HTR-8/SVneo (cell line): ENCODE measurements at places on chromosomes 12 and 14.
A peak's percentile ranks its signal among the peaks of the same experiment; 100 is the strongest.

DNA sequence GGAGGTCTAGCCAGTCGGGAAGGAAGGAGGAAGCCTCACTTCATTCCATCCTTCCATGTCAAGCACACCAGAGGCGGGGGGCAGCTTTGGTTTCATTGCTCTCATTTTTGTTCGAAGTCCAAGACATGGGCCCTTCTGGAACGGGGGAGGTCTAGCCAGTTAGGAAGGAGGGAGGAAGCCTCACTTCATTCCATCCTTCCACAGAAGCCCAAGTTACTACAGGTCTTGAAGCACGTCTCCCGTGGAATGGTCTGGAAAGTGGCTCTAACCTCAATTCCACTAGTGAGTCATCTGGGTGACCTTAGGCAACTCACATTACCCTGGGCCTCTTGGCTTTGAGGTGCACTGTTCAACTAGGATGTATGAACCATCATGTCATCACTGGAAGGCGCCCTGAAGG is 156.3 kb downstream of the NTF3 start:
- DNase-seq: no peak

GRCh38 chr14:72545411-72546311 is 348.2 kb downstream of the DPF3 start:
- DNase-seq: no peak

- no peak for DNase-seq
Observed at GRCh38 chr14:89841851-89842250, 112.7 kb downstream of the EFCAB11 start.

DNA sequence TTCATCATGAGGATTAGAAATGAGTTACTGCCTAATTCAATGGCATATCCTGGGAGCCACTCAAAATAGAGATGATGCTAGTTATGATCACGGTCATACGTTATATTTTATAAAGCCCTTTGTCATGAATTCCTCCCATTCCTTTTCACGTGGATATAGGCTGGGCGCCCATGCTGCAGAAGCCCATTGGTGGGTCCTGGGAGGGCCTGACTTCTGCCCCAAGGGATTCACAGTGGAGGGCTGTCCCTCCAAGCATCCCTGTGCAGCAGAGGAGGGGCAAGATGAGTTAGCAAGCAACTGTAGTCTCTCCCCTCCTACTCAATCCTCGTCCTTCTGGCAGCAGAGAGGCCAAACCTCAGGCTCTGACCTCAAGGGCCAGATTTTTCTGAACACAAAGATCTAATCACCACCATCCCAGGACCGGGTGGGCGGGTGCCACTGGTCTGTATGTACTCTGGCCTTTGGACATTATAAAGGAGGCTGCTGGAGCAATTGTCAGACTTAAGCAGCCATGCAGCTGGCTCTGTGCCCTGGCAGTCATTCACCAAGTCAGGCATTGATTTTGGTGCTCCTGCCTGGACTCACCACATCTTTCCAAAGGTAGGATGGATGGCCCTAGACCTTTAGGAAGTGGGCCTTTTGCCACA is 8.6 kb downstream of the GLTP start:
- DNase-seq: no peak

GRCh38 chr14:21455592-21455911 is 371 bp downstream of the CHD8 start:
- DNase-seq: no peak

DNA sequence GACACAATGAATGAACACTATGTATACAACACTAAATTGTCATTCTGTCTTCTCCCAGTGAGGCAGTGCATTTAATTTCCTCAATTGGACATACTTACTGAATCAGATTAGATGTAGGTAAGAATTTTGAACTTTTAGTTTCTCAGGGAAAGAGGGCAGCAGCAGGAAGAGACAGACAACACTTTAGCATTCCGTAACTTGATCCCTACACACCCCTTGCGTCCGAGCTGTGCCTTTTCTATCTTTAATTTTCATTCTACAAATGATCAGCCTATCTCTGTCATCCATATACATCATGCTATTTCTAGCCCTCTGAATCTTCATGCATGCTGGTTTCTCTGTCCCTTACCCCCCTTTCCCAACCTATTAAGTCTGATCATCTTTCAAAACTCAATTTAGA is 358.0 kb upstream of the RPL10L start:
- no peak for DNase-seq

GRCh38 chr12:124036657-124037109 is 63.7 kb downstream of the ZNF664 start:
- DNase-seq: peak; percentile 44

DNA sequence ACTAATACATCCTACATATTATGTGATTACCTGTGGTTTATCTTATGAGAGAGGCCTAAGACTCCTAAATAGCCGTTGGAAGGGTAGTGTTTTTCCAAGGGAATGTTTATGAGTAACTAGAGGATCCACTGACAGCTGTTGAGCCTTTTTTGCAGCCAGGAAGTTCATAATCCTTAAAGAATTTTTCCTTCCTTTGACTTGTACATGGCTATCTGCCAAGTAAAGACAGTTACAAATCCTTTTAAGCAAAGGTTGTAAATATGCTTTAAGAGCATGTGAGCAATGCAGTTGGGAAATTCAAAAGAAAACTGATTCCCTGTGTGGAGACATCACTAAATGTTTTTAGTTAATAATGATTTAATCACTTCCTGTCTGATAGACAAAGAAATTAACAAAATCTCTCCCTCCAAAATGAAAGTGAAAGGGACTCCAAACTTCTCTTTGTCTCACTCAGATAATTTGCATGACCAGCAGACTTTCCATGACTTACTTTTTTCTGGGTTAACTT is 333.8 kb downstream of the PDZRN4 start:
- DNase-seq: peak; percentile 43

GRCh38 chr12:120247621-120248030 is 17.9 kb downstream of the PXN start:
- no peak for DNase-seq

DNA sequence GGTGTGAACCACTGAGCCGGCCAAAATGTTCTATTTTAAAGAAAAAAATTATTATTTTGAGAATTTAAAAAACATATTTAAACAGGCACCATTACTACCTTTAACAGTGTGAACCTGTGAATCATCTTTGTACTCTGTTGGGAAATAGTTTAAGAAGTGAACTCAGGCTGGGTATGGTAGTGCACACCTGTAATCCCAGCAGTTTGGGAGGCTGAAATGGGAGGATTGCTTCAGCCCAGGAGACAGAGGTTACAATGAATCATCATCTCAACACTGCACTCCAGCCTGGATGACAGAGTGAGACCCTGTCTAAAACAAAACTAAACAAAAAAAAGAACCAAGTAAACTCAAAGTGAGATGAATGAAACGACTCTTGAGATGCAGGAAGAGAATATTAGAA is 3.1 kb upstream of the WDR89 start:
- DNase-seq: no peak

DNA sequence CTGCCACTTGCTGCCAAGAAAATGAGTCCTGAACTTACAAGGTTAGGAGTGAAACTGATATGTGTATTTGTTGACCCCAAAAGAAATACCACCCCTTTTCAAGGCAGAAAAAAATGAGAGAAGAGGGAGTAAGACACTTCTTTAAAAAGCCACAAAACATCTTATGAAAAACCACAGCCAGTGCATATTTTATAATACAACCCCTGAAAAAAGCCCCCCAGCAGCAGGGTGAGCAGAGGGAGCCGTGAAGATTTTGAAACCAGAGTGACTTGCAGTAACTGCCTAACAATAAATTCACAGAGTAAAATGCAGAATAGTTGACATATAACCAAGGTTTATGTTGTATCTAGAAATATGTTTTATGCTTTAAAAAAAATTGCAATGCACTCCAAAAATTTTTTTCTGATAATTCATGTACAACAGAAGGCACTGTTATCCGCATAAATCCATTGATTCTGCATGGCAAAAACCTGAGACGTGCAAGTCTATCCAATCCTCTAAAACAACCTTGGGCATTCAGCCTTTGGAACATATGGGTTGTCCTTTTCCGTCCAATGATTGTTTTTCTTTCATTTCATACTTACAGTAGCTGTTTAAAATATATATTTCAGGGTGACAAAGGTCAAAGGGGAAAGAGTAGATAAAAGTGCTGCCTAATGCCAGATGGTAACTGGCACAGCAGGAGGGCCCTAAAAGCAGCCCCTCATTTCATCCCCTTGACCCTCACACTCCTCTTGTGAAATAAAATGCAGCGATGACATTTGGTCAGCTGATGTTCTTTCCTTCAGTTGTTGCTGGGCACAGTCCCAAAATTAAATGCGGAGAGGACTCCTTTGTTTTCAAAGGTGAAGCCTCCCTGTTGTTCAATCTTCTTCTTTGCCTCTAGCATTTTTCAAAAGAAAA is 65.3 kb downstream of the IPO8 start:
- DNase-seq: no peak

- DNase-seq: no peak
Observed at GRCh38 chr12:52364061-52364460, 3.2 kb downstream of the KRT85 start.

DNA sequence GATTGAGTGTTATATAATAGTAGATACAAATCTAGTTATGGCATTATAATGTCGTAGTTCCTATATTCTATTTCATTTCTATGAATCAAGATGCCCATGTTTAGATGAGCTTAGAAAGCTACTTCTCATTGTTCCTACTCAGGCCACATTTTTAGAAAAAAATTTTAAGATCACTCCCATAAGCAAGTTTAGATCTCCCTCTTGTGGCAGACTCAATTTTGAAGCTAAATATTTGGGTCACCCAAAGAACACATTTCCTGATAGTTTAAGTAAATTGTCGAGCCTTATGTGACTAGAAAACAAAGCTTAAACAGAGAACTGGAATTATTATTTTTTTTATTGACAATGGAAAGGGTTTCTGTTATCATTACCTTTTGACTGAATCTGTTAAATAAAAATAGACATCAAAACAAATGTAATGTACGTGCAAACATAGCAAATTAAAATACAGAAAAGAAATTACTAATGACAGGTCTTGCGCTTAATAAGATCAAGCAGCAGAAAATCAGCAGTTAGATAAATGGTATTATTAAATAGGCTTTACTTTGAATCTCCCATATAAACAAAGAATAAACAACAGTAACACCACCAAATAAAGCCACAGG is 180.2 kb downstream of the ACSS3 start:
- DNase-seq: peak; percentile 7

DNA sequence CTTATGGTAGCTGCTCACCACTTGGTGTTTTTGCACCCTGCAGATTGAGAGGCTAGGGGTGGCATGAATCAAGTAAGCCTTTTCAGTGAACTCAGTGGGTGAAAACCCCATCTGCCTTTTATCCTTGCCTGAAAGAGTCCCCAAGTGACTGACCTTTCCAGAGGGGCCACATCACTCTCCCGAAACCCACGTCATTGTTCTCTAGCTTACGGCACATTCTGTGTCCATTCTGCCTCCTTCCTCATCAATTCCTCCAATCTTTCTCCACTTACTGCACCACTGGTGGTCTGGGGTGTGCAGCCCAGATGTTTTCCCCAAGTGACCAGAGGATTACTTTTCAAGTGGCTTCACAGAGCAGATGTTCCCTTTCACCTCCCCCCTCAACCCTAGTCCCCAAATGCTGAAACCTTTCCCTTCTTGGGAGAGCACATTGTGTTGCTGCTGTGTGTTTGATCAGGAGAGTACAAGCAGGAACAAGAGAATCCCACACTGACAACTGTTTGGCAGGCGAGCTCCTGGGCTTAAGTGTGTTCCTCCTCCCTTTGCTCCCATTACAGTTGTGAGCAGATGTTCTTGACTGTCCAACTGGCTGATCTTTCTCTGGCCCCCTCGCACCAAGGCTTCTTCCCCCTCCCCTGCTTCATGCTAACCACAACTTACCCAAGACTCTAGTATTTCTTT is 138.0 kb upstream of the IGF1 start:
- DNase-seq: no peak

DNA sequence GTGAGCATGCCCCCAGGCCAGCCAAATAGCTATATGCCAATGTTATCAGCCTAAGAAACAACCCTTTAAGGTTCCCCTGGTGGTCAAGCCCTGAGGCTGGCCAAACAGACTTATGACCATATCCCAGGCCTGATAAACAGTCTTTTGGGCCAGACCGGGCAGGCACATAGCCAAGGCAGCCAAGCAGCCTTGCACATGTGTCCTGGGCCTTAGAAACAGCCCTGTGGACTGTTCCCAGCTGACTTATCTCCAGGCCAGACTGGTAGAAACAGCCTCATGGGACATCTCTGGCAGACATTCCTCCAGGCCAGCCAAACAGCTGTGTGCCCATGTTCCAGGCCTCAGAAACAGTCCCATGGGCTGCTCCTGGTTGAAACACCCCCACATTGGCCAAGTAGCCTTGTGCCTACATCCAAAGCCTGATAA is 295.0 kb upstream of the MGAT4C start:
- no peak for DNase-seq

DNA sequence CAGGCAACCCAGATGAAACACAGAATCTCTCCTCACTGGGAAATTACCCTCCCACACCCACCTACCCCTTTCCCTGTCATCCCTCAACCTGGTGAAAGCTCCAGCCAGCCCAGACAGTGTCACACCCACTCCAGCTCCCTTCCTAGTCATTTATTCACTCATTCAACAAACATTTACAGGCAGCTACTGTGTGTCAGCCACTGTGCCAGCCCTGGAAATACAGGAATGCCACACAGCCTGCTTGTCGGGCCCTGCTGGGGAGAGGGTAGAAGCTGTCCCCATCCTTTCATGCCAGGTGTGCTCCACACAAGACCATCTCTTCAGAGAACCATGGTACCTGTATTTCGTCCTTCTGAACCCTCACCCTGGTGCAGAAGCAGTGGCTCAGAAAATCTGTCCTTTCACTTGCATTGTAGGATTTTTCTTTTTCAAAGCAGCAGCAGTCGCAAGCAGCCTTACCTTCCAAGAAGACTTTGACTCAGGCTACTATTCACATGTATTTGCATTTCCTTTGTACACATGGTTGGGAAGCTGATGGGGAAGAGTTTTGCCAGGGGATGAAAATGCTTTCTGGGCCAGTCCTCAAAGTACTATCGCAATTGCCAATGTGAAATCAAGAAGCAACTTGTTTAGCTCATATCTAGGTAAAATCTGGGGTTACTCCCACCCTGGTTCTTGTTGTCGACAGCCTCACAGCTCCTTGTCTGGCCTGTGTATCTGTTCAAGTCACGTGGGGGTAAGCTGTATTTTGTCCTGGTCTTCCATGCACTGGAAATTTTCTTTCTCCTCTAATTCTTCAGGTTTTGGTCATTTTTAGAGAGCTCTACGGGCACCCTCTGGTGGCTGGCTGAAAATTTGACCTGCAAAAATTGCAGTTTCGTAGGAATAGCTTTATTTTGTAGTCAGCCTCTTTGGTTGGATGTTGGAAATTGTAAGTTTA is 147.4 kb upstream of the EGLN3 start:
- peak; percentile 34 for DNase-seq

- DNase-seq: no peak
Observed at GRCh38 chr12:1424674-1425395, 169.5 kb downstream of the FBXL14 start.

DNA sequence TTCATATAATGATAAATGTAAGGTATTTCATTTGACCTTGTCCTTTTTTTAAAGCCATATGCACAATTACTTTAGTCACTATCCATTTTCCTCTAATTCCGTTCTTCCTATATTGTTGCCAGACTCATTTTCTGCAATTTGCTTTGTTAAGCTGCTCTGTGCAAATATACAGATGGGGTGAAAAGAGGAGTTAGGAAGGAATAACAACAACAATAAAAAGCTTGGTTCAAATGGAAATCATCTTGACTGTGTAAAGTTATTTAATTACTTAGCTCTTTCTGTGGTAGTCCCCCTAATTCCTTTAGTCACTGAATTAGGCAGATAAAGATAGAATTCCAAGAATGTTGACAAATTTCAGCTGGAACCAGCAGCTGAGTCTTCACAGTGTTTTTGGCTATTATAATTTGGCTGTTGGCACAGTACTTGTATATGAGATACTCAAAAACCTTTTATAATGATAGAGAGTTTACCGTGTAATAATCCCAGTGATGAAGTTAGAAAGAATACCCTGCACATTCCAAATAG is 838.0 kb downstream of the RPS29 start:
- no peak for DNase-seq
